ENCODE measurements at places on chromosomes 2 and 18. TPM values are rescaled to one million over a fixed set of nuclear protein-coding genes. Genes with fewer than 3 reads are reported as not detected.

The KYNU gene
- 43.8 TPM for total RNA-seq

The ASTL gene
- 1.0 TPM for total RNA-seq

- DNase-seq: no peak
- H3K4me3 ChIP-seq: no peak overlapping the region
- peaks cover 20% of the 10 kb centered on the region for H3K4me1 ChIP-seq
- no peak overlapping the region for H3K27ac ChIP-seq
- H3K27me3 ChIP-seq: no peaks in the 10 kb centered on the region
These were observed 96.1 kb downstream of the MAP2 start for GRCh38 chr2:209519906-209520305.

- no peaks in the 10 kb centered on the region for H3K36me3 ChIP-seq
- no peak for DNase-seq
- H3K4me1 ChIP-seq: no peaks in the 10 kb centered on the region
- H3K4me3 ChIP-seq: no peak overlapping the region
These were observed 244.5 kb upstream of the EPHA4 start for GRCh38 chr2:221816566-221816965.

DNA sequence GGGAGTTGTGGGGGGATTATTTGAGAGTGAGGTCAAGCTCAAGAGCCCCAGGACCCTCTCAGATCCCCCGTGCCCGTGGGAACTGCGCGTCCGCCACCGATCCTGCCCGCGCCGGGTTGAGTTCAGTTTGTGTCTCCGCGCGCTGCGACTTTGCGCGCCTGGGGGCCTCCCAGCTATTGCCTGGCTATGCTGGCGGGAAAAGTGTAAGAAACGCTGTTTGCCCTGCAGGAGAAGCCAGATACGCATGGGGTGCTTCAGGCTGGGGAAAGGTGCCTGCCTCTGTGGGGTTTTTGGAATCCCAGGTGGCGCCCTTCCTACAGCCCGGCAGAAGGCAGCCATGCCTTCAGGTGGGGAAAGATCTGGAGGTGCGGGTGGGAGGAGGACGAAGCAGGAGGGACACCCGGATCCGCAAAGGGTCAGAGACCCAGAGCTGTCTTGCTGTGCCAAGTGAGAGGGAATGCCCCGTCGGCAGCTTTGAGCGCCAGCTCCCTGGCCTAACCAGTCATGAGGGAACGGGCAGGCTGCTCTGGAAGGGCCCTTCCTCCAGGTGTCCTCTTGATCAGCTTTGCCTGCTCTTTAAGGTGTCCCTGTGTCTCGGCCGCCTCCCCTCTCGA lies 22.5 kb downstream of the TEX44 start:
- H3K4me3 ChIP-seq: peak overlapping the region; percentile 85
- H3K36me3 ChIP-seq: no peaks in the 10 kb centered on the region
- no peaks in the 10 kb centered on the region for H3K27me3 ChIP-seq
- no peak for DNase-seq
- peak overlapping the region; percentile 97 for H3K27ac ChIP-seq

Data from activated B cell treated with CpG ODN at 0.5 μM for 24 hours (primary cell).